NCI-H69 (cell line): ENCODE measurements at places on chromosomes 11 and 22.

- peak; percentile 21 for DNase-seq
These were observed 76.8 kb upstream of the VPREB1 start for GRCh38 chr22:22167791-22168189.

- DNase-seq = no peak
These were observed 531.1 kb downstream of the BRD1 start for GRCh38 chr22:49296561-49296960.

GRCh38 chr11:111378185-111378860 is 752 bp downstream of the POU2AF1 start:
- no peak for DNase-seq

GRCh38 chr22:46041642-46042041 is 64.7 kb upstream of the WNT7B start:
- peak; percentile 92 for DNase-seq

- no peak for DNase-seq
These were observed 179.1 kb upstream of the ISX start for GRCh38 chr22:34886812-34887211.

- no peak for DNase-seq
These were observed 433.4 kb downstream of the BRD1 start for GRCh38 chr22:49394116-49394785.

- DNase-seq = peak; percentile 27
These were observed 9.0 kb upstream of the VPREB1 start for GRCh38 chr22:22235558-22235957.
